Cardiac muscle cell (in vitro differentiated cells and primary cell): ENCODE measurements at places on chromosomes 3 and 15. TPM values are rescaled to one million over a fixed set of nuclear protein-coding genes. Genes with fewer than 3 reads are reported as not detected.

RMDN3 gene
- 16.8 and 21.1 TPM in 2 replicates for total RNA-seq

CFAP161 gene
- not detected in 2 replicates for total RNA-seq

EAF2 gene
- 0.67 and 1.7 TPM in 2 replicates for total RNA-seq

ACP3 gene
- total RNA-seq, result 26.8 and 35.6 TPM in 2 replicates

- no peak for DNase-seq
Measured at GRCh38 chr3:150547045-150547741, 606 bp downstream of the EIF2A start.

DNA sequence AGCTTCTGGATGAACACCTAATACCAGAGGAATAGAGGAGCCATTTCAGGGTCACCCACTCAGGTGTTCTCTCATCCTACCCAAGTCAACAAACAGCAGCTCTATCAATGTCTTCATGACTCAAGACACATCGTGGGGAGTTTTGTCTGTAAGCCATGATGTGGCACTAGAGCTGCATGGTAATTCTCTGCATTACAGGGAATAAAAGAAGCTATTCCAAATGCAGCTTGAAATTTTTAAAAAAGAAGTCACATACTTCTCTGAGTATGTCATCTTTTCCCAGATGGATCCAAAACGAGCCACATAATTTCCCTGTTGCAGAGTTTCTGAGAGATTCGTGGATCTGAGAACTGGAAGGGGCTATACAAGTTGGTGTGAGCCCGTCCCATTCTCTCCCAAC is 6.1 kb upstream of the THSD4 start:
- peak; percentile 50 for DNase-seq

- DNase-seq, result peak; percentile 76
Measured at GRCh38 chr15:65791335-65792137, 557 bp downstream of the DENND4A start.
